ENCODE measurements at places on chromosomes 4 and X.

GRCh38 chrX:54494989-54495813 lies 833 bp downstream of the FGD1 start:
- peak; percentile 15 for DNase-seq

- DNase-seq, result no peak
Measured at GRCh38 chr4:130636486-130636885, 1540.5 kb downstream of the C4orf33 start.

- no peak for DNase-seq
Measured at GRCh38 chr4:79225360-79225759, 100.5 kb downstream of the NAA11 start.

DNA sequence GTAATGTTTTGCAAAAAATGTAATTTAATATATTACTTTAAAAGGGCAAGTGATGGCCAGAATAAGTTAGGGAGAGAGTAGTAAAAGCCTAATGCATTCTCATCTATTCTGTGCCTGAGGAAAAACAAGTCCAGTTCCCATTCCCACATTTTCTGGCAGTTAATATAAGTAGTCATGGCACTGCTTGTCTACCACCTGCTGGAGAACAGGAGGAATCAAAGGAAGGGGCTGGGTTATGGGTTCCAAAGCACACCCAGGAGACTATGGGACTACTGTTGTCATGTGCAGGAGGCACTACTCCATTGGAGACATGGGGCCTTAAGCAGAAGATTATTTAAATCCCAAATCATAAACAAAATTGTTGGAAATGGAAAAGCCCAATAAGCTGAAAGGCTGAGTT lies 2618.6 kb downstream of the ARAP2 start:
- DNase-seq, result no peak

DNA sequence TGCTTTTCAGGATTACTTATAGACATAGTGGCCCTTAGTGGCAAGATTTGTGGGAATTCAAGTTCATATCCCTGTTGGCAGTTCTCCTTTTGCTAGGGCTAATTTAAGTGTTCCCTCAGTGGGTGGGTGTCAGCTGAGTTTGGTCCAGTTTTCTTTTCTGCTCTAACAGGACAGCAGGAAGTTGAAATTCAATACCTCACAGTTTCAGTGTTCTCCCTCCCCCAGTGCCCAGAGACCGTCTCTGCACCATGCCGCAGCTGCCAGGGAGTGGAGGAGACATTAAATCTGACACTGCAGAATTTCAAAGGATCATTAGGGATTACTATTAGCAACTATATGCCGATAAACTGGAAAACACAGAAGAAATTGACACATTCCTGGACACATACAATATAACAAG lies 50.7 kb downstream of the UBE2NL start:
- DNase-seq, result no peak

DNA sequence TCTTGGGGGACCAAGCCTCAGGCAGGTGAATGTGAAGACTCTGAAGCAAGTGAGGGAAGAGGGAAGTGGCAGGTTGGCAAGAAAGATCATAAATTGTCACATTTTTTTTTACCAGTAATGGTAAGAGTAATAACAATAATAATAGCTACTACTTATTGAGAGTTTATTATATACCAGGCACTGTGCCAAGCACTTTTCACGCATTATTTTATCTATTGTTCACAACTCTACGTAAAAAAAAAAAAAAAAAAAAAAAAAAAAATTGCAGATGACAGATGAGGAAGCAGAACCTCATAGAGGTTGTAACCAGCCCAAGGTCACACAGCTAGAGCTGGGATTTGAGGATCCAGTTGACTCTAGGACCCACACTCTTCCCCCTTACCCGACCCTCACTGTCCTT lies 40.9 kb downstream of the TSC22D3 start:
- DNase-seq, result no peak

GRCh38 chr4:86896596-86896995 lies 4.4 kb upstream of the C4orf36 start:
- no peak for DNase-seq

GRCh38 chr4:77619408-77619807 lies 13.8 kb downstream of the CXCL13 start:
- no peak for DNase-seq

- DNase-seq, result no peak
Measured at GRCh38 chrX:112819008-112819640, 21.5 kb downstream of the AMOT start.

- DNase-seq, result no peak
Measured at GRCh38 chr4:123471655-123472369, 75.2 kb downstream of the SPRY1 start.

- DNase-seq, result no peak
Measured at GRCh38 chr4:38870098-38870808, 2.6 kb downstream of the FAM114A1 start.

GRCh38 chrX:73076838-73077237 lies 2.5 kb downstream of the PABPC1L2A start:
- DNase-seq, result no peak

GRCh38 chrX:24231641-24232179 lies 82.2 kb downstream of the SUPT20HL2 start:
- DNase-seq, result no peak

DNA sequence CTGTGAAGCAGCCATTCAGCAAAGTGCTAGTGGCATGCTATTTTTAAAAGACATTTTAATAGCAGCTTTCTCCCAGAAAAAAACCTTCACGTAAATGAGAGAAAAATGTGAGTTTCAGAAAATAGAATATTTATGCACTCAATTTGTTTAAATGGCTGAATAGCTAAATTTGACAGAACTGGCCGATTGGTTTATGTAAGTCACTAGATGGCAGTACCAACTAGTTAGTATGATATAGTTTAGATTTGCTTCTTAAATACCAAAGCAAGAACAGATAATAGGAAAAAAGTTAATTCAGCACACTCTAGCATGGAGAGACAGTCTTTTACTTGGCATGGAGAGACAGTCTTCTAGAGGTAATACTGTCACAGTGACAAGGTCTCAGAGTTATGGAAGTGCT lies 250.1 kb downstream of the SNCA start:
- DNase-seq, result no peak

DNA sequence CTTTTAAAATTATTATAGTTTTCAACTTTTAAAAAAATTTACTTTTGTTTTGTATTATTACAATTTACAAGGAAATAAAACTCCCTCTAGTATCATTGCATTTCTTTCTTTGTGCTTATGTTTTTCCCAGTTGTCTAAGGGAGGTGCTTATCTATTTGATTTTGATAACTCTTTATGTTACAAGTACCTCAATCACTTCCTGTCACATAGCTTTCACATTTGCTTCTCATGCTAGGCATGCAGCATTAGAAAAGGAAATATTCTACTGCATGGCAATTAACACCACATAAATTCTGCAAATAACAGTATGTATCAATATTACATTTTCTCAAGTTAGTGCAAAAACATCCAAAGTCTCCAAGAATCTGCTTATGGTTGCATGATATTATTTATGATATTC lies 180.3 kb upstream of the HS3ST1 start:
- no peak for DNase-seq

DNA sequence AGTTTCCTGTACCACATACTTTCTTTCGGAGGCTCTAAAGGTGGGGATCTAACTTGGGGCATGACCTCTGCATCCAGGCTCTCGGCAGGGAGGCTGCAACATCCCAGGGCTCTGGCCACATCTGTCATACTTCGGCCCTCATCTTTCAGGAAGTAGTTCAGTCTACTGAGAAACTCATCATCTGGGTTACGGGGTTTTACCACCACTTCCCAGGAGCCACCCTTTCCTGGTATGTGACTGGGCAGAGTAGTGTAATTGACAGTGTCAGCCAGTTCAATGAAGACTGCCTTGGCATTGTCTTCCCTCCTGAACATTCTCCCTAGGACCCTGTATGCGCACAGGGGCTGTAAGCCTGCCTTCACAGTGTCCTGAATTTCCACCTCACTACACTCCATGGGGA lies 2.8 kb downstream of the PNMA5 start:
- DNase-seq, result no peak

DNA sequence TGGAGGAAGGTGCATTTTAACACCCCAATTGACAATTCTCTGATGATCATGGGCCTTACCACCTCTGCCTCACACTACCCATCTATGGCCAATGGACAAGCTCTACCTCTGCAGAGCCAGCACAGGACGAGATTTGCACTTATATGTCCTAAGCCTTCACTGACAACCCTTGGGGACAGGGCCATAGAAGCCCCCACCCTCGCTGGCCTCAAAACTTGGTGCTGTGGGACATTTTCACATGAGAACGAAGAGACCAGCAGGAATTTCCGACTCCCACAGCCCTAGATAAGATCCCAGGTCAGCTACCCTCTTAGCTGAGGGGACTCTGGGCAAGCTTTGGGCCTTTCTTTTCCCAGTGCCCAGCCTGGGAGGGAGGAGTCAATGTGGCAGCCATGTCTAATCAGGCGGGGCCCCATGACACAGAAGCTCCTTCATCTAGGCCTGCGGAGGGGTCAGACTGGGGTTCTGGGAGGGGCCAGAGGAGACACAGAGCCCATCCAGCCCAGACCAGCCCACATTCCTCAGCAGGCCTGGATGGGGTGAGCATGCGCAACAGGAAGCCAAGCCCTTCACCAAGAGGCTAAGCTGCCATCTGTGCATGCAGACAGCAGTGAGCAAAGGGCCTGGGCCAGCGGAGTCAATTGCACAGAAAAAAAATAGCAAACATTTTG lies 12.1 kb downstream of the PJA1 start:
- DNase-seq, result peak; percentile 74

DNA sequence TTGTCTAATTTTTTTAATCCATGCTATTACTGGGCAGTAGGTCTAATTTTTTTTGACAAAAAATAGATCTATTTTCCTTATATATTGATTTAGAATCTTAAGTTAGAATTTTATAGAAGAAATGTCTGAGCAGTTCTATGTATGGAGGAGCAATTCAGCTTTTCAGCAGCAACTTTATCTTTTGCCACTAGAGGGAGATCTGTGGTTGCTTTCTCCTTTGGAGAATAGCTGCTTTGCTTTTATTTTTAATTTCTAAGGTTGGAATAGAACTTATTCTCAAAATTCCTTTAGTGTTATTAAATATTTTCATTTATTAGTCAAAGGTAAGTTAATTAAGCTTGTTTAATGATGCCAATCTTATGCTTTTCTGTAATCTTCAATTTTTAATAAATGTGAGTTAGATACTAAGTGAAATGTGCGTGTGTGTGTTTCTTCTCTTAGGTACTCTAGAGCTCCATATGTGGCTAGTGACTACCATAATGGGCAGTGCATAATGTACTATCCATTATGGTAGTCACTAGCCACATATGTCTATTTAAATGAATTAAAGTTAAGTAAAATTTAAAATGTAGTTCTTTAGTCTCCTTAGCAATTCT lies 29.3 kb downstream of the FAM199X start:
- no peak for DNase-seq

DNA sequence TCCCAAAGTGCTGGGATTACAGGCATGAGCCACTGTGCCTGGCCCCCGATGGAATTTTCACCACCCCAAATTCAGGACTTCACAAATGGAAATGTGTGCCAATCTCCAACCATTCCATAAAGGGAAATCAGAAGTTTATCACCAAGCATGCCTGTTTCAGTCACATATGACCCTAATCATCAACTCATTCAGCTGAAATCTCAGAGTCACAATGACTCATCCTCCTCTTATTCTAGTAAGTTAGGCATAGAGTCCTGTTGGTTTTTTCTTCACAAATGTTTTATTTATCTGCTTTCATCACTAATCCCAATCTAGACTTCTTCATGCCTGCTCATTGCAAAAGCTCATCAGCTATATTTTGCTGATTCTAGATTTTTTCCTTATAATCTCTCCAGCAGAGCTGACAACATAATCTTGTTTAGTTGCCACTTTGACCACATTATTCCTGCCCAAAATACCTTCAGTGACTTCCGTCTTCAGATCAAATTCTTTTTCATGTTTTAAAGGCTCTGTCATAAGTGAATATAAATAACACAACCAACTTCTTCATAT lies 83.3 kb downstream of the SLC7A11 start:
- DNase-seq, result no peak

DNA sequence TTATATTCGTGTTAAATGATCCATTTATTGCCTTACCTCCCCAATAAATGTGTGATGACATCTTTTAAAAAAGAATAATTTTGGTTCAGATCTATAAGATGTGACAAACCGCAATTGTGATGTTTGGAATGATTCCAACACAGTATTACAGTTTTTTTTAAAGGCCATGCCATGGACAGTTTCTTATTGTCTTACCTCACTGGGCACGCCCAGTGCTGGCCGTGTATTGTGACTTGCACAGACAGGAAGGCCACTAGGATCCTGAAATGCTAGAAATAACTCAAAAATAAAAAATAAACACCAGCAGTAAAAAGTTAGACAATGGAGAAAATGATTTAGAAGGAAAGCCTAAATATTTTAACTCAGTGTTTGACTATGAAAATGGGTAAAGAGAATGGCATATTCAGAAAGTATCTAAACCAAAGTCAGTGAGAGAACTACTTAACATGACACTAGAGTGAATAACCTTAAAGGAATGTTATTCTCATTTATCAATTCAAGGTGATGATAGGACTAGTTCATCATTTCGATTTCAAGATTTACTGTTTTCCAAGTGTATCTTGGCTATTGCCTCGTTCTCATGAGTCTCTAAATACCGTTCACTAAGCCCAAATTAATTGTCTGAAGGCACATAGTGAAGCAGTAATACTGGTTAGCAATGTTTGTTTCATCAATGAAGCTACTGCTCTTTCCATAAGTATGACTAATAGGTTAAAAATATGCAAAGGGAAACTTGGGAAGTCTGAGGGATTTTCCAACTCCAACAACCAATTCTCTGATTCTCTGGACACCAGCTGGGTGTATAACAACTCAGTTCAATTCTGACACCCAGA lies 46.1 kb upstream of the VEGFC start:
- no peak for DNase-seq

DNA sequence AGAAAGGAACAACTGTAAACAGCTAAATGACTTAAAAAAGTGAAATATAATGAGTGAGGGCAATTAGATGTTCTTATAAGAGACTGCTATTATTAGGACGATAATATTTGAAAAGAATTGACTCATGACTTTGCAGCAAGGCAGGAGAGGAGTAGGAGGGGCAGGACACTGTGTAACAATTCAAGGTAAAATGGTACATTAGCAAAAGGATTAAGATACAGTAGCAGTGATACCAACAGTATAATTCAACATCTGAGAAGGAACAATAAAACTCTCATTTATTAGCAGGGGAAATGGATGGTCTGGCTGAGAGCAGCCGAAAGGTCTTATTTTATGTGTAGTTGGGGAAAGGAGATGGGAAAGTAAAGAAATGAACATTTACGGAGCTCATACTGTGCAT lies 315.5 kb upstream of the BOD1L1 start:
- no peak for DNase-seq

Measured in WTC11 (cell line).